ENCODE measurements at places on chromosomes 13 and 19. TPM values are rescaled to one million over a fixed set of nuclear protein-coding genes. Genes with fewer than 3 reads are reported as not detected.

GRCh38 chr13:25932365-25932764 is 119.5 kb downstream of the SHISA2 start:
- DNase-seq: no peak

GRCh38 chr19:17294051-17294891 is 9.0 kb downstream of the ABHD8 start:
- DNase-seq: peak; percentile 44

DNA sequence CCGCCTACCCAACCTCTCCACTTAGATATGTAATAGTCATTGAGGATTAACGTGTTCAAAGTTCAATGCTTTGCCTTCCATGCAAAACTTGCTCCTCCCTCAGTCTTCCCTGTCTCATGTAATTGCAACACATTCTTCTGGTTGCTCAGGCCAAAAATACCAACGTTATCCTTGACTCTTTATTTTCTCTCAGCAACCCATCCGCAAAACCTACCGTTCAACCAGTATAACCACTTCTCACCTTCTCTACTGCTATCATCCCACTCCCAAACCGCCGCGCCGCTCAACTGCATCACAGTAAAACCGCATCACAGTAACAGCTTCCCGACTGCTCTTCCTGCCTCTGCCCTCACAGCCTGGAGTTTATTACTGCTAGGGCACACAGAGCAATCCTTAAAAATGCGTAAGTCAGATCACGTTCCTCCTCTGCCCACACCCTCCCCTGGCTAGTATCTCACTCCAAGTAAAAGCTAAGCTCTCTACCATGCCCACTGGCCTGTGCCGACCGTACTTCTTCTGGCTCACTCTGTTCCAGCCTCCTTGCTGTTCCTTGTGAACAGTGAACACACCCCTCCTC is 8.2 kb downstream of the MTIF3 start:
- no peak for DNase-seq

The TMIGD2 gene
- not detected for total RNA-seq

The ZNF253 gene
- 3.9 TPM for total RNA-seq

DNA sequence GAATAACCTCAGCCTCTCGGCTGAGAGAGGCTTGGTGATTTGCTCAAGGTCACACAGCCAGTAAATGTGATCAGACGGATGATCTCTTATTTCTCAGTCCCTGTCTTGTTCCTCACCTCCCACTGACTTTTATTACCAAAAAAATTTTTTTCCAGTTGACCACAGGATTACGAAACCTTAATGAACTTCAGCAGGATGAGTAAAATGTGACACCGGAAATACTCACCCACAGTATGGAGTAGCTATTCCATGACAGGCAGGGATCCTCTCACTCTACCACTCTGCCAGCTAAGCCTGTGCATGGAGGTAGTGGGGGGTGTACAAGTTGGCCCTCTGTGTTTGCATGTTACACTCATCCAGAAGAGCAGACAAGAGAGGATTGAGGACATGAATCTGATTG is 916.4 kb downstream of the UQCRFS1 start:
- peak; percentile 64 for DNase-seq

The GNA15 gene
- not detected for total RNA-seq
